ENCODE measurements at places on chromosomes 11 and 22.

- no peak for DNase-seq
Observed at GRCh38 chr11:118224511-118225188, at the start of gene JAML. Gene JAML, minus strand, starts transcription at chr11:118225011. Its CDS starts 10,145 bp downstream, at chr11:118214866.

DNA sequence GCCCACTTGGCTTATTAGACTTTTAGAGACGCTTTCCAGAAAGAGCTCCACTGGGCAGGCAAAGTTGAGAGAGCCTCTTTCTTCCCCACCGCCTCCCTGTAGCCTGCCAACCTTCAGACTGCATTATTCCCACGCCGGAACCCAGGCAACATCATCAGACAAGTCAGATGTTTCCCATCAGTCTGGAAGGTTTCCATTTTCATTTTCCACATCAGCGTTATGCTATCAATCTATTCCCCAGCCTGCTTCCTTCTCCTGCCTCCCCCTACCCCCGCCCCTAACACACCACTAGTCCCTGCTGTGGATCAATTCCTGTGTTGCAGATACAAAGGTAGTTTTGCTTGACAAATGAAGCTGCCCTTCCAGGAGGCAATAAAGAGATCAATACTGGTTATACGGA is 184.8 kb downstream of the DSCAML1 start:
- no peak for DNase-seq

DNA sequence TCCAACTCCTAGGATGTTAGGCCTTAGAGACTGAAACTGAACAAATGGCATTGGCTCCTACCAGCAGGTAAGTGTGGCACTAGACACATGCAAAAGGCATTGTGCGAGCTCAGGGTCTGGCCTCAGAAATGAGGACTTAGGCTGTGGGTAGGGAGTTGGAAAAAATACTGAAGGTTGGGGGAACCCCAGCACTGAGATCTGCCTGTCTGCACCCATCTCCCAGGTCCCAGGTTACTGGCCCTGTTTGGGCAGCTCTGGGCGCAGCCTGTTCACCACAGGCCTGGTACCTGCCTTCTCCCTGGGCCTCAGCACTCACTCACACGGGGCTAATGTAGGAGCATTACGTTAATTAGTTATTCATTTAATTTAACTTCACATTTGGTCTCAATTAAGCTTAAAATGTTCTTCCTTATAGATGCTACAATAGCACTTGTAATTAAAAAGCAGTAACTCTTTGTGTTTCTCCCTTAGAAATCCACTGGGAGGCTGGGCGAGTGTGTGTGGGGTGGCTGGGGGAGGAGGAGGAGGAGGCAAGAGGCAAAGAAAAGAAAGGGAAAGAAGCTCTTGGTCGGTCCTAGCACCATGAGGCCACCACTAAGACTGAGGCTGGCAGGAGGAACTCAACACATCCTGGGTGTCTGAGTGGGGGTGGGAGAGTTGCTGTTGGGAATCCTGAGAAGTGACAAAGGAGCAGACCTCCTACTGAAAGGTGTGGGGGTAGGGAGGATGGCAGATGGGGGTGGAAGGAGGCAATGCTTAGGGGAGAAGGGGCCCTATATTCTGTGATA is 19.4 kb downstream of the TMEM218 start:
- DNase-seq, result no peak

- DNase-seq, result no peak
Observed at GRCh38 chr11:61956191-61957020, 6.3 kb downstream of the BEST1 start.

DNA sequence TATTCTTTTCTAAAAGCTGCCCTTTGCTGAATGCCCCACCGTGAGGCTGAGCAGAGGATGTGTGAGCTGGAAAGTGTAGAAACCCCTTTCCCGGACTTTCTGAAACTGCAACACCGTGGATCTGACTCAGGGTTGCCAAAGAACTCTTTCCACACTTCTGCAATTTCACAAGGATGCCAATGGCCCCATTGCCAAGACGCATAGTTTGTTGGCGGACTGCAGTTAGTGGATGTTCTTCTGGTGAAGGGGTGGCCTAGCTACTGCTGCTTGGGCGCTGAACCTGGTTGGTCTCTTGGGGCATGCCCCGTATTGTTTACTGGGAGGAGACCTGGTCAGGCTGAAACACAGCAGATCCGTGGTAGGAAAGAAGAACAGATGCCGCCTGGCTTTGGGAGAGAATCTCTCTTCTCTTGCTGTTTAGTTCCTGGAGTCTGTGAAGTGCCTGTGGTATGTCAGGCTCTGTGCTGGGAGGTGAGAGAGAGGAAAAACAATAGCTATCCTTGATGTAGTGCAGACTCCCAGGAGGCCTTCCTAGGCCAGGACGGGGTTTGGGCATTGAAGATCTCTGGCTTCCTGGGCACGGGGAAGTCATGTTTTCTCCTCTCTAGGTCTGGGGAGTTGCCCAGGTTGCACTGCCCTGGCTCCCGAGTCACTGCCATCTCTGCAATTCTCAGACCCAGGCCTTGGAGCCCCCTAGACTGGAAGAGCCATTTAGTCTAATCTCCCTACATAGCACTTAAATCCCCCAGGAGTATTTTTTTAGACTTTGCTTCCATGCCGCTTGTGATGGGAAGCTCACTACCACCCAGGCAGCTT is 26.9 kb downstream of the CD82 start:
- no peak for DNase-seq

GRCh38 chr22:46183733-46184132 is 33.4 kb downstream of the PPARA start:
- DNase-seq, result no peak

DNA sequence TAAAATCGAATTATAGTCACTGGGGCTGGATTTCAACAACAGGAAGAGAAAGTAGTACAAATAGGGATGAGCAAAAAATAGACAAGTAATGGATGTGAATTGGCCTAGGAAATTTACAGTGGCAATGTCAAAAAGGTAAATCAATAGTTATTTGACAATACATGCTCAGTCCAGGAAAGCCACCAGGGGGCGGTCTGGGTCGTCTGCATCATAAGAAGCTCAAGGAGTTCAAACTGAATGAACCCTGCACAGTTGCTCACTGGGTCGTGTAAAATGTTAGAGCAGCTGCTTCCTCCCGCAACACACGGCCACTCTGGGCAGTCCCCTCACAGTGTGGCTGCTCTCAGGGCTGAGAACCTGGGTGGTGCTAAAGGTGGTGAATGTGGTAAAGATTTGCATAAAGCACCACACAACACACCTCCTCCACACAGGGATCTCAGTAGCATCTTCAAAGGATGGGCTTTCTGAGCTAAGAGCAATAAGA is 85.9 kb downstream of the ZNF280B start:
- no peak for DNase-seq

DNA sequence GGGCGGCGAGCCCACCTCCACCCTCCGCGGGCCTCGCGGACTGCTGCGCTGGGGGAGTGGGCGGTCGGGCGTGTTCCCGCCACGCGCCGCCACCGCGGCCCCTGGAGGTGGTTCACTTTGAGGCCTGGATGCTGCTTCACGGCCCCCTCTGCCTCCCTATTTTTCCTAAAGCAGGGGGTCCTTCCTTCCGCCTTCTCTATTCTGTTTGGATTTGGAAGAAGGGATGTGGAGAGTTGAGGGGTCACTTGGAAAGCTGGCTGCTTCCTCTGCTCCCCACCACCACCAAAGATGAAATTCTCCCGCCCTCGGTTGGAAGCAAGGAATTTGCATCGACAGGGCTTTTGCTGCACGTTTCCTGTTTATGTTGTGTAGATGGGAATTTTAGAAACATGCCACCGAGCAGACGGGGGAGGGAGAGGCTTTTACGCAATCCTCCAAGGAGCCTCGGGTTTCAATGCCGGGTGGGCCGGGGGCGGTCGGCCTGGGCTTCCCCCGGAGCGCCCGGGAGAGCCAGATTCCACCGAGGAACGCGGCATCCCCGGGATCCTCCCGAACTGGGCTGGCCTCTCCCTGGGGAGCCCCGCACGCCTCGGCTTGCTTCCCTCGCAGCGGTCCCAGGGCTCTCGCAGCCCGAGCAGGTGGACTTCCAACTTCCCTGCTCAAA is 403 bp upstream of the SBF2 start:
- peak; percentile 42 for DNase-seq

DNA sequence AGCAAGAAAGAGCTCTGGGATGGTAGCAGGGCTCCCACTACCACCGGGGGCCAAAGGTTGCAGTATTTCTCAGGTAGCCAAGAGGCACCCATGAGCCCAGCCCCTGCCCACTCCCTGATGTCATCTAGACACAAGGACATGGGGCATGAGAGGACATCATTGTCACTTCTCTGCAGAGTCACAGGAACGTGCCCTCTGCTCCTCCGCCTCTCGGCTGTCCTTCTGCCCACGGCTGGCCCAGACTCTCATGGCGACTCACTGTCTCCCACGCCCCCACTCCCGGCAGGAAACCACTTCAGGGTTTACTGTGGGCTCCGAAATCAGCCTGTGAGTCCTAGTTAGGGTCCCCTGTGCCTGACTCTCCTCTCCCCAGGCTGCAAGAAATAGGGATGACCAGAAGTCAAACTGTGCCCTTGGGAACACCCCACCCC is 1.8 kb upstream of the GAL start:
- no peak for DNase-seq

- no peak for DNase-seq
Observed at GRCh38 chr11:73314117-73314961, 6.3 kb downstream of the ARHGEF17 start.

GRCh38 chr11:93099806-93100205 is 98.0 kb downstream of the SLC36A4 start:
- DNase-seq, result no peak

- DNase-seq, result no peak
Observed at GRCh38 chr11:23205156-23205871, 345.0 kb upstream of the CCDC179 start.

DNA sequence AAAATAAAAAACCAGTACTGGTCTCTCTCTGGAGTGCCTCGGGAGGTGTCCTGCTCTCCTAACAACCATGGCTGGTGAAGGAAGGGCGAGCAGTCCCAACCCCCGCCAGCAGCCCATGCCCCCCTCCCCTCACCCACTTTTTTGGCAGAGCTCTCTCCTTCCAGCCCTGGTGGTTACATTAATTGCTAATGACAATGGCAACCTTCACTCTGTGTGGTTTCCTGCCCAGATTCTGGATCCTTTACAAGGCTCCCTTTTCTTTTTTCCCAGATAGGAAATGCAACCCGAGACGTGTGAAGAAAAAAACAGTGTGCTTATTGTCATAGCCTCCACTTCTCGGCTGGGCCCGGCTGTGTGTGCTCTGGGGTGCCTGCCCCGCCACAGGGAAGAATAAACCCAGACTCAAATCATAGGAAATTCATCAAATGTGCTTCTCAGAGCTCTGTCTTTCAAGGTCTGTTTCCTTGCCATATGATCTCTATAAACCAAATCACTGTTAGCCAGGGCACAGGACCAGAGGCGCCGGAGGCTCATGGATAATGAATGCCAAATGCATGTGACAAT is 513.0 kb downstream of the SOX6 start:
- peak; percentile 12 for DNase-seq

DNA sequence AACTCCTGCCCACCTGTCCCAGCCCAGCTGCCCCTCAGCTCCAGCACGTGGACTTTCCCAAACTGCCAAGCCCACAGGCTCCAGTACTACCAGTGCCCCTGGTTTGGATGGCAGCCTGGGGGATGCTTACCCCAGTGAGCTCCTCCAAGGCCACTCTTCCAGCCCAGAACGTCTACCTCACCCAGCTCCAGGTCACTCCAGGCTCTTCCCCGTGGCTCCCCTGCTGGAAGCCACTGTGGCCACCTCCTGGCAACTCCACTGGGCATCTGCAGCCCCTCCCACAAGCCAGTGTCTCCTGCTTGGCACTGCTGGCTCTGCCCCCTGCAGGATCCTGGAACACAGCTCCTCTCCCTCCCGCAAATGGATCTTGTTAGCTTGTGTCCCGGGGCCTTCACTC is 29.3 kb downstream of the LMO1 start:
- DNase-seq, result no peak

DNA sequence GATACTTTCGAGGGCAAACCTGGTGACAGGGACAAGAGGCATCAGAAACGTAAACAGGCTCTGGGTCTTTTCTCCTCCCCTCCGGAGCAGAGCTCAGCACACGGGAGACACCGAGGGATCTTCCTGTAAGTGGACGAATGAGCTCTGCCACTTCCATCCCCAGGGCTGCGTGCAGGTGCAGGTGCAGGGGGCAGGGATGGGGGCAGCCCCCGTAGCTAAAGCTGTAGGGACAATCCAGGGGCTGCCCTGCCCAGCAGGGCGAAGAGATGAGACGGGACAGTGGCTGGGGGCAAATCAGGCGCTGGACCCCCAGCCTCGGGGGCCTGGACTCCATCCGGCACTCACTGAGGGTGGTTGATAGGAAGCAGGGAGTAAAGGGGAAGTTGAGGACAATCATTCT is 505.4 kb downstream of the BRD1 start:
- no peak for DNase-seq

DNA sequence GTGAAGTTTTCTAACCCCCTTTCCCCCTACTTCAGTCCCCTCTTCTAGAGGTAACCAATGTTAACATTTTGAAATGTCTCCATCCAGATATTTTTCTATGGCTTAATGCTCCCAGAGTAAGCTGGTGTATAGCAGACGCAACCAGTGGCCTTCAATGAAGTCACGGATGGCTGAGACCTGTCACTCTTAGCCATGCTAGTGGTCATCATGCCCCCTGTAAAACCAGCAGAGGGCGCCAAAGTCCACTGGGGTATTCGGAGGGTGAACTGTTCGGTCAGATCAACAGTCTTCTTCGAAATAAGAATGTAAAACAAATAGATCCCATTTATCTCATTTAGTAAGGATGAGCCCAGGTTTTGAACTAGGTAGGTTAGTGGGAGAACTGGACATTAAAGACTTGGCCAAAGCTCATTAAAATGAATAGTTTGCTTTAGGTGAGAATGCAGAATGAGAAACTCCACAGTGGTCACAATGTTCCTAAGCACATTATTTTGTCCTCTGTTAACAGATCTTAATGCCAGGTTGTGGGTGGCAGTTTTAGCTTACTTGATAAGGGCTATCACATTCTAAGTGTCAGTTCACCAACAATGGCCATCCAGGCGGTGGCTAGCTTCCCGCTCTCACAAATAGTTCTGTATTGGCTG is 8.6 kb upstream of the MMP8 start:
- no peak for DNase-seq

DNA sequence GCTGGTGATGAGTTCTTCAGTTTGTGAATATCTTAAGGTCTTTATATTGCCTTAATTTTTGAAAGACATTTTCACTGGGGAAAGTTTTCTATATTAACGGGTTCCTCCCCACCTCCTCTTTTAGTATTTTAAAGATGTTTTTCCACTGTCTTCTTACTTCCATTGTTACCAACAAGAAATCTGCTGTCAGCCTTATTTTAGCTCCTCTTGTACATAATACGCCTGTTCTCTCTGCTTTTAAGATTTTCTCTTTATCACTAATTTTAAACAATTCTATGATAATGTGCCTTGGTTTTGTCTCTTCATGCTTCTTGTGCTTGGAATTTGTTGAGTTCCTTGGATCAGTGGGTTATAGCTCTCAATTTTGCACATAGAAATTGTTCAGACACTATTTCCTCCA is 280.4 kb downstream of the DCDC1 start:
- no peak for DNase-seq

DNA sequence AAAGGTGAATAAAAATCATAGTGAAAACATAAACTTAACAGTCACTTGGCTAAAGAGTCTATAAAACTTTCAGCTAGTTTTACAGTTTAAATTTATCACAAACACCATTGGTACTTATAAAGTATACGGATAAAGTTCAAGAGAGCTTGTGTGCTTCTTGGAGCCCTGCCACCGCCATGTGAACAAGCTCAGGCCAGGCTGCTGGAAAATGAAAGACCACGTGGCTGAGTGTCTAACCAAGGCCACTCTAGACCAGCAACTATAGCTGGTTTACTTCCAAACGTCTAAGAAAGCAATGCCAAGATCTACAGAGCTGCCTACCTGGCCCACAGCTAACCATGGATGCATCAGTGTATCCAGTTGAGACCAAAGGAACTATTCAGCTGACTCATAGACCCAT is 66.3 kb upstream of the API5 start:
- DNase-seq, result no peak

Measured in NCI-H1048 (cell line).